ENCODE measurements at places on chromosomes 2 and 18.

GRCh38 chr2:151053661-151053990, 208.0 kb downstream of the RBM43 start:
- DNase-seq: no peak

GRCh38 chr18:63603772-63604171, 16.6 kb downstream of the SERPINB13 start:
- DNase-seq: no peak

- no peak for DNase-seq
Measured at GRCh38 chr2:221731432-221732145, 159.5 kb upstream of the EPHA4 start.

DNA sequence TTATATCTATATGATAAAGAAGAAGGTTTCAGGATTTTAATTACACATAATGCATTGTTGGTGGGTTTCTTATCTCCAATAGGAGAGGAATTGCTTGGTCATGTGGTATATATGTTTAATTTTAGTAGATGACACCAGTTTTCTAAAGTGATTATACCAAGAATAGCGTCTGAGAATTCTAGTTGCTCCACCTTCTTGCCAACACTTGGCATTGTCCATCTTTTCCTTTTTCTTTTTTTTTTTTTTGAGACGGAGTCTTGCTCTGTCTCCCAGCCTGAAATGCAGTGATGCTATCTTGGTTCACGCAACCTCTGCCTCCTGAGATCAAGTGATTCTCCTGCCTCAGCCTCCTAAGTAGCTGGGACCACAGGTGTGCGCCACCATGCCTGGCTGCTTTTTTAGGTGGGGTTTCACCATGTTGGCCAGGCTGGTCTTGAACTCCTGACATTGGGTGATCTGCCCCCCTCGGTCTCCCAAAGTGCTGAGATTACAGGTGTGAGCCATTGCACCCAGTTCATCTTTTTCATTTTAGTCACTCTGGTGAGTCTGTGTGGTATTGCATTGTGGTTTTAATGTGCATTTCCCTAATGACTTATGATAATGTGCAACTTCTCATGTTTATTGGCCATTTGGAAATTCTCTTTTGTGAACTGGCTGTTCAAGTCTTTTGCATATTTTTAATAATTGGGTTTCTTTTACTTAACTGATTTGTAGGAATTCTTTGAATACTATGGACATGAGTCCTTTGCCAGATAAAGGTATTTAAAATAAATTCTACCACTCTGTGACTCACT, 37.3 kb upstream of the ZNF512 start:
- DNase-seq: no peak

DNA sequence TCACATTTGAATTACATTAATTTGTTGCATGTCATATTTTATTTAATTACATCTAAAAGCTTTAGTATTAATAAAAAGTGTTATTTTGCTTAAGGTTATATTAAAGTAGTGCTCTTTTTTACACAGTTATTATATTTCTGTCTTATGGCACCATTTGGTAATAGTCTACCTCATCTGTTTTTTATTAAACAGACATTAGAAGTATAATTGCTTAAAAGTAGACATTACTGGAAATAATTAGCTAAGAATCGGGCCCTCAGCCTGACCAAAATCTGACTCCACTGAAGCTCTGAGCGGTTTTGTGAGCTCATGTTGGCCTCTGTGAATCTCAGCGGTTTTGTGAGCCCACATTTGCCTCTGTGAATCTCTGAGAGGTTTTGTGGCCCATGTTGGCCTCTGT, 102.5 kb upstream of the SNTG2 start:
- DNase-seq: no peak

DNA sequence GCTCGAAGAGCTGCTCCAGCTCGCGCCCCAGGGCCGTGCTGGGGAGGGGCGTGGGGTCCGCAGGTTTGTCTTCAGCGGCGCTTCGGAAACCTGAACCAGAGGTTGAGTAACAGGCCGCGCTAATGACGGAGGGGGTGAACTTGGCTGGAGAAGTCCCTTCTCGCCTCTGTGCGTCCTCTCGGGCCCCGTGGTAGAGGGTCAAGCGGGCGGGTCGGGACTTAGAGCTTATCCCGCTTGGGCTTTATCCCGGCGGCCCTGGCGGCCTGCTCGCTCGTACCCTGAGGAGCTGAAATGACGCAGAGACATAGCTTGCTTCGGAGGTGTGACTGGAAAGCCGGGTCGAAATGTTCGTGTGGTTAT, 479 bp downstream of the RNMT start:
- DNase-seq: no peak

GRCh38 chr2:62304429-62305417, 108.8 kb downstream of the B3GNT2 start:
- no peak for DNase-seq

- no peak for DNase-seq
Measured at GRCh38 chr18:65704046-65704445, 46.8 kb upstream of the CDH7 start.

DNA sequence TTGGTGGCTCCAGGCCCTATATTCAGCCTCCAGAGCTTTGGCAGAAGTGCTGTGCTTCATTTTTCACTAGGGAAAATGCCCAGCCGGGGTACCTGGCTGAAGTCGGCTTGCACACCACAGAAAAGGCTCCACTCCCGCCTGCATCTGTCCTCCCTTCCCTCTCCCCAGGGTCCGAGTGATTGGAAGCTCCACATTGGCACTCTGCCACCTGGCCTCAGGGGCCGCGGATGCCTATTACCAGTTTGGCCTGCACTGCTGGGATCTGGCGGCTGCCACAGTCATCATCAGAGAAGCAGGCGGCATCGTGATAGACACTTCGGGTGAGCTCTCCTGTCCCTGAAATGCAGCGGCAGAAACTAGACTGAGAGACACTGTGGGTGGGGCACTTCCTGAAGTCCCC, 47.4 kb downstream of the IMPA2 start:
- DNase-seq: no peak

DNA sequence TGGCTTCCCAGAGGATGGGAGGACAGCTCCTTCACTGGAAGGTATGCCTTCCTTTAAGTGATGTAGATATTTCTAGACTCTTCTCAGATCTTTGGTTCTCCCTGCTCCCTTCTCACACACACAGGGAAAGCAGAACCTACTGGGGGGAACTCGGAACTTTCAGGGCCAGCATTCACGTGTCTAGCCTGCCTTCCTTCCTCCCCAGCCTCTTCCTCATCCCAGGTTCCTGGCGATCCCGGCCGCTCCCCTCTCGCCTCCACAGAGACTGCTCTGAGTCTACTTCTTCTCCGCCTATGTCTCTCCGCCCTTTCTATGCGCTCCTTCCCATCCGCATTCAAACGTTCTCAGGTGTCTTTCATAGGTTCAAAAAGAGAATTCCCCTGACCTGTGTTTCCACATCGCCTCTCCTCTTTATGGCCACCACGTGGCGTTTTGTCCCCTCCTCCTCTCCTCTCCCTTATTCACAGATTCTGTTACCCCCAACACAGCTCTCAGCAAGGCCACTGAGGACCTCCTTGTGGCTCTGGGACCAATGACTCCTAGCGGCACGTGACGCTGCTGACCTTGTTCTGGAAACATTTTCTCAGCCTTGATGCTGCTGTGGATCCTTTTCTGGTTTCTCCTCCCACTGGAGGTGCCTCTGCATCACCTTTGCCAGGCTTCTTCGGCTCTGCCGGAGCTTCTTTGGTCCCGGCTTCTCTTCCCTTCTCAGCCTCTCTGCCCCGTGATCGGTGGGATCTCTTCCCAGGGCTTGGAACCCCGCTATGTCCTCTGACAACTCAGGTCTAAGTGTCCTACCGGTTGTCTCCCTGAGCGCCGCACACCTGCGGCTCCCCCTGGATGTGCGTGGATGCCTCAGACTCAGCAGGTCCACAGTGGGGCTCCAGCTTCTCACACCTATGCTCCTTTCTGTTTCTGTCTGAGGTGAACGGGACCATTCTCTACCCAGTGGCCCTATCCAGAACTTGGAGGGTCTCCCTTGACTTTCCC, 77.5 kb downstream of the VAPA start:
- no peak for DNase-seq

- DNase-seq: no peak
Measured at GRCh38 chr18:77092104-77093066, 40.2 kb downstream of the MBP start.

DNA sequence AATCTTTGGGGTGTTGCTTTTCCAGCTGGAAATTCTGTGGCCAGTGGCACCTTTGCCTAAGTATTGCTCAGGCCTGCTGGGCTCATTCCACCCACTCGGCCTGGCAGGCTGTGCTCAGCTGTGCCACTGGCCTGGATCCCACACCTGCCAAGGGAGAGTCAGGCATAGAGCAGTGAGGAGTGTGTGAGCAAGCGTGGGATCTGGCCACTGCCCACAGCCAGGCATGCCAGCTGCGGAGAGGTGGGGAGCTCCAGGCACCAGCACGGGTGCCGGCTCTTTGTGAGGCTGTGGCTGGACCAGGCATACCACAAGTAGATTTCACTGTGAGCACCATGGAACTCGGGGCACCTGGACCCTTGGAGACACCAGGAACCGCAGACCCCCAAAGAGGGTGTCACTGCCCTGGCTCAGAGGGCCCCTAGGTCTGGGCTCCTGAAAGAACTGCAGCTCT, 118.1 kb upstream of the MAP2 start:
- no peak for DNase-seq

DNA sequence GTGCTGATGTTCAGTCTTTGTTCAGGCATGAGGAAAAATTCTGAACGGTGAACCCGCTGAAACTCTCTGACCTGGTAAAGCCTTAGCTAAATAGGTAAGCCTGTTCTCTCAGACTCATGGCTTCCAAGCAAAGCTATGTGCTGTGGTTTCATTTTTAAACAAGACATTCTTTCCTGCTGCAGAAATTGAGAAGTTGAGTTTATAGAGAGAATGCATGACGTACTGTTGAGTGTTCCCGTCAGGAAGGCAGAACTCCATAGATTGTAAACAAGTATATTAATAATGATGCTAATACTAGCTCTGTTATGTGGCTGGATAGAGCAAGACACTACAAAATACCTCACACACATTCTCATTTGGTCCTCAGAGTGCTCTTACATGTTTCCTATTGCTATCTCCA, 424.0 kb upstream of the CRIM1 start:
- no peak for DNase-seq

DNA sequence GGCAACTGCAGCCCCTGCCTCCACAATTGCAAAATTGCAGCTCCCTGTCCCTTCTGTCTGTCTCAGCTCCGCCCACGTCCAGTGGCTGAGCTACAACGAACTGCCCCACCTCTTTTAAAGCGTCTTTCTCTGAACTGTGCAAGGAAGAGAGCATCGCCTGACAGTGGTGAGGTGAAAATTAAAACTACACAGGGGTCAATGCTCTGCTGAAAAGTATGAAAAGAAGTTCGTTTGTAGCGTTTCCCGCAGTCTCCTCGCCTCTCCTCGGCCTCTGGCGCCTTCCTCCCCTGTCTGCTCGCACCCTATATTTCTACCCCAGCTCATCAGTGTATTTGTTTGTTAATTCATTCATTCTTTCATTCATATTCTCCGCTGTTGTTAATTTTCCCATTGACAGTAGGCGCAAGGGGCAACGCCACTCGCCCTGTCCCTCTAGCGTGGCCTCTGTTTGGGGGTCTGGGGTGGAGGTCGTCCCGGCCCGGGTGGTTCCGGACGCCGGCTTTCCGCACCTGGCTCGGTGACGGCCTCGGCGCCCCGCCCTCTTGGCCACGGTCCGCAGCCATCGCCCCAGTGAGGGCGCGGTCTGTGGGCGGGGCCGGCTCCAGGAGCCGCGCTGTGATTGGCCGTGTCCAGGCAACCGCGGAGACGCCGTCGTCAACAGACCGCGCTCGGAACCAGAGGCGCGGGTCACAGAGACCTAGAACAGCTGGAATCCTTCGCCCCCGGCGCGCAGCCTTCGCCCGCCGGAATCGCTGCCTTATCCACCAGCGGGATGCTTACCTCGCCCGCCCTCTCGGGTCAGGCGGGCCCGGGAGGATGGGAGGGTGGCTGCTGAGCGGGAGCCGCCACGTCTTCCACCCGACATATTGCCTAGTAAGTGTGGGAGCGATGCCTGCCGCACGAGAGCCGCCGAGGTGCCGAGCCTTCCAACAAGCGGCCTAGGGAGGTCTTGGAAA, at the start of gene VWA3B:
TSS of gene VWA3B (plus strand) at position 677 of the 956 bp plus-strand sequence. CDS start 5,926 bp downstream, outside the sequence.
- no peak for DNase-seq

- DNase-seq: no peak
Measured at GRCh38 chr18:9539283-9539682, 64.0 kb downstream of the RALBP1 start.

GRCh38 chr2:219446101-219446504, 11.5 kb downstream of the SPEG start:
- DNase-seq: no peak

DNA sequence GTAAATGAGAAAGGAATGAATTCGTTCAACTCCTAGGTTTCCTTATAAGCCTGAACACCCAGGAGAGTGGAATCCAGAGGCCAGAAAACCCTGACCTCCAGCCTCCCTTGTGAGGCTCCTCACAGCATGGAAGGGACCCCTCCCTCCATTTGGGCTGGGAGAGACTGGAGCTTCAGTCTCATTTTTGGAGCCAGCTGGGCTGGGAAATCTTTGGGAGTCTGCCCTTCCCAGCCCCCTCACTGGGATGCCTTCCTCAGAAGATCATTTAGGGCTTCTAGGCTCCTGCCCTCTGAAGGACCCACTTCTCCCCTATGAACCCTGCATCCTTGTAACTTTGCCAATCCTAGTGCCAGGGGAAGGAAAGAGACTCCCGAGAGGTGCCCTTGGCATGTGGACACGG, 346.1 kb downstream of the CYP26B1 start:
- DNase-seq: no peak

GRCh38 chr2:20524412-20525040, 77.7 kb downstream of the RHOB start:
- no peak for DNase-seq

DNA sequence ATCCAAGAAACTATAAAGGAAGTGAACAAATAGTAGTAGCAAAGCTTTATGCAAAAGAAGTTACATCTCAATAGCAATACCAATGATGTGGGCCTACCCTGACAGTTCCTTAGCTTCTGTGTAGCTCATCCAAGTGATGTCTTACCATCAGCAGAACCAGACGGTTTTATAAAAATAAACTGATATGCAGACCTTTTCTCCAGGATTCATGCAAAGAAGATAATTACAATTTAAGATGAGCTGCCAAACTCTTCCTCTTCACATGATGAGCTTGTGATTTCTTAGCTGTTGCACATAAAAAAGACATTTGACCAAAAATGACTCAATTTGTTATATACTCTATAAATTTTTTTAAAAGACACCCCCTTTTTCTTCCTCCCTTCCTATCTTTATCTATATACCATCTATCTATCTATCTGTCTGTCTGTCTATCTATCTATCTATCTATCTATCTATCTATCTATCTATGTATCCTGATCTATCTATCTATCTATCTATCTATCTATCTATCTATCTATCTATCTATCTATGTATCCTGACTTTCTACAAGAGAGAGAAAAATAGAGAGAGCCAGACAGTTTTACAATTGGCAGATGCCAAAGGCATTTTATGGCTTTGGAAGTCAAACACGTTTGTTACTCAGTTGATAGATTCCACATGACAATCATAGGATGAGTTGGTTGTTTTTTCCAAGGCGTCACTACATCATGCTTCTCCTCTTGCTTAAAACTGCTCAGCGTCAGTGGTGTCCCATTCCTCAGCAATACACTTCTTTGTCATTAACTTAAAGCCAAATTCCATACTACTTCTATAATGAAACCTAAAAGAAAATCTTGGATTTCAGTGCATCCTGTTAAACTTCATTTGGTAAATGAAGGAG, 65.9 kb upstream of the ACTR3 start:
- no peak for DNase-seq

Measured in cortex of kidney (tissue), 1 donor.